Activated naive CD4-positive, alpha-beta T cell treated with anti-CD3 and anti-CD28 coated beads, Interleukin-2, amount 50 U/mL, for 72 hours (primary cell): ENCODE measurements at places on chromosomes 13 and 19. TPM values are rescaled to one million over a fixed set of nuclear protein-coding genes. Genes with fewer than 3 reads are reported as not detected.

BEST2 gene
- not detected for total RNA-seq

C3 gene
- total RNA-seq, result 0.54 TPM

GAMT gene
- total RNA-seq, result 30.2 TPM

IQCN gene
- total RNA-seq, result 0.45 TPM

DNA sequence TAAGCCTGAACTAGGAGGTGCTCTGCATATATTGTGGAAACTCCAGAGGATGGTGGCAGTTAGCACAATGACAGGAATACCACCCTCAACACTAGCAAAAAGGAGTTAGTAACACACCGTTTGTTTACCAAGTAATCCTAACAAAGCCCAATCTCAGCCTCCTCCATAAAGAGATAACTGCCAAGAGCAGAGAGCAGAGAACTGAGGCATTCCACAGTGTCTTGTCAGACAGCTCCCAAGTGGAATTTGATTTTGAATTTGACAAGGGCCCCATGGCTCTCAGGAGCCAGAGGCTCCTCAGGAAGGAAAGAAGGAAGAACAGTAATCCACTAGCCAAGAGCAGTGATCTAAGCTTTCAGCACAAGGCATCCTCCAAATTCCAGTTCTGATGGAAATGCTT, 298.6 kb downstream of the DCLK1 start:
- DNase-seq, result no peak

- no peak for DNase-seq
These were observed 260.3 kb downstream of the B3GLCT start for GRCh38 chr13:31460061-31460460.

DNA sequence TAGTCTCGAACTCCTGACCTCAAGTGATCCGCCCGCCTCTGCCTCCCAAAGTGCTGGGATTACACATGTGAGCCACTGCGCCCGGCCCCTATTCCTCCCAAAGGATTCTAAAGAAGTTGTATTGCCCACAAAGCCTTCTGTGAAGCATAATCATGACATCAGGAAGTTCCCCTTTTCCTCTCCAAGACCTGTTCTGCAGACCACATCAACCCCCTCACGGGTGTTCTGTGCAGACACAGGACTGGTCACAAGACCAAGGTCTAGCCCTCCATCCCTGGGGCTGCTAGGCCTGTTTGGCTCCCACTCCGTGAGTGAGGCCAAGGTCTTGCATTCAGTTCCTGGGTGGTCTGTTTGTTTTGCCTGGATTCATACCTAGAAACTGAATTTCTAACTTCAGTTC, 178.1 kb downstream of the FLT1 start:
- DNase-seq, result no peak

DNA sequence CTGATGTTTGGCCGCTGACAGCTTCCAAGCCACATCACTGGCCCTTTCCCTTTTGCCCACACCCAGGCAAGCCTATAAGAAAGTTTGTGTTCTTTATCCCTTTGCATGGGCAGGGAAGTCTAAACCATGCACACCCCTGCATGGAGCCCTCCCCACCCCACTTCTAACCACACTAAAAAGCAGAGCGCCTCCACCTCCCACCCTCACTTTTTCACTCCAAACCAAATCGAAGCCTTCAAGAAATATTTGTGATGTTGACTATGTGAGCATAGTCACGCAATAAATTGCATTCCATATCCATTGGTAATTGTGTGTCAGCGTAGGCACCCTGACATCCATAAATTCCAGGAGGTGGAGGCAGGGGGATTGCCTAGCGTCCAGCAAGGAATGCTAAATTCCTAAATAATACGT, 104.4 kb upstream of the LSM14A start:
- DNase-seq, result no peak

DNA sequence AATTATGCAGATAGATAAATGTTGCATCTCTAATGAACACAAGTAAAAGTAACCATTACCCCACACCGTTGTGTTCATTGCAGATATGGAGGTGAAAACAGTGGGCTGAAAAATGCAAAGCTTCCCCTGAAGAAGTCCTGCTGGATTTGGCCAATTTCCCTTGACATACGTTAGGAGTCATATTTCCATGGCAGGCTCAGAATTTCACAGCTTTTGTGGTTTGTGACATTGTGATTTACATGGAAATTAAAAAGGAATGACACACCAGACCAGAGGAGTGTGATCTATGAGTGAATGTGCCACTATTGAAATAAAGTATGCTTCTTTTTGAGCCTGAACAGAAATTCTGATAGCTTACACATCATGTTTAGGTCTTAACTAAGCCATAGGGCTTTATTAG, 221.1 kb upstream of the TMTC4 start:
- DNase-seq, result no peak
